ENCODE measurements at places on chromosomes 2 and 18. TPM values are rescaled to one million over a fixed set of nuclear protein-coding genes. Genes with fewer than 3 reads are reported as not detected.

- peak; percentile 54 for DNase-seq
- no peak overlapping the region for H3K27ac ChIP-seq
- H3K4me3 ChIP-seq, result no peak overlapping the region
- H3K27me3 ChIP-seq, result no peaks in the 10 kb centered on the region
- no peaks in the 10 kb centered on the region for H3K4me1 ChIP-seq
- no peaks in the 10 kb centered on the region for H3K36me3 ChIP-seq
Measured at GRCh38 chr2:230924092-230924469, 961 bp downstream of the GPR55 start.

GRCh38 chr2:239666053-239666854 is 265.4 kb upstream of the HDAC4 start:
- no peaks in the 10 kb centered on the region for H3K36me3 ChIP-seq
- DNase-seq, result no peak
- no peak overlapping the region for H3K27ac ChIP-seq
- peaks cover 16% of the 10 kb centered on the region for H3K27me3 ChIP-seq

DNA sequence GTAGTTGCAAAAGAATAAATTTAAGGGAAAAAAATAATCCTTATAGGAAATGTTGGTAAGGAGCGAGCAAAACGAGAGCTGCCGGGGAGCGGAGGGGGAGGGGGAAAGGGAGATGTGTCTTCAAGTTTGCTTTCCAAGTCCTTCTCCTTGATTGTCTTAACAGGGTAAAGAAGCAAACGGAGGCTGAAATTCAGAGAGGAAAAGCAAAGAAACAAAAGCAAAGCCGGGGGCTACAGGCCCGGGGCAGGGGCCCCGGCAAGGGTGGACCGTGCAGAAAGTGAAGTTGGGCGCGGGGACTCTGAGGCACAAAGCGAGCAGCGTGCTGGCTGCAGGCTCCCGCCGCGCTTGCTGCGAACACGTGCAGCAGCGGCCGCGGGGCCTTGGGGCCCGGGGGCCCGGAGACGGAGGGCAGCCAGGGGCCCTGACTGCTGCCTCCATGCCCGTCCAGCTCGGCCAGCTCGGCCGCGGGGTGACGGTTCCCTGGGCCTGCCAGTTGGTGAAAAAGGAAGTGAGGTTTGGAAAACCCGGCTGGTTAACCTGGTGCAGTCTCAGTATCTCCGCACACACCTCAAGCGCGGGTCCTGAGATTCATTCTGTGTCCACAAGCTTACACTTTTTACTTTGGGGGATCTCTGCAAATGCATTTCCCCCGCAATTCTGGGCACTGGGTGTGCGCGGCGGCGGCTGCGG is 4.1 kb downstream of the BCL11A start:
- H3K36me3 ChIP-seq, result no peaks in the 10 kb centered on the region
- peaks cover 74% of the 10 kb centered on the region for H3K27me3 ChIP-seq
- DNase-seq, result peak; percentile 80
- peak overlapping the region; percentile 66 for H3K4me3 ChIP-seq
- H3K4me1 ChIP-seq, result peaks cover 37% of the 10 kb centered on the region
- H3K27ac ChIP-seq, result peak overlapping the region; percentile 39

GRCh38 chr2:231174211-231174651 is 24.2 kb upstream of the ARMC9 start:
- no peaks in the 10 kb centered on the region for H3K27me3 ChIP-seq
- H3K36me3 ChIP-seq, result peaks cover 30% of the 10 kb centered on the region
- peaks cover 4% of the 10 kb centered on the region for H3K4me1 ChIP-seq
- H3K27ac ChIP-seq, result no peak overlapping the region
- H3K4me3 ChIP-seq, result no peak overlapping the region

CYBRD1 gene
- total RNA-seq, result 313 TPM

GRCh38 chr2:15687720-15688119 is 96.1 kb downstream of the DDX1 start:
- no peaks in the 10 kb centered on the region for H3K27me3 ChIP-seq
- no peaks in the 10 kb centered on the region for H3K4me1 ChIP-seq
- DNase-seq, result no peak
- H3K4me3 ChIP-seq, result no peak overlapping the region

DNA sequence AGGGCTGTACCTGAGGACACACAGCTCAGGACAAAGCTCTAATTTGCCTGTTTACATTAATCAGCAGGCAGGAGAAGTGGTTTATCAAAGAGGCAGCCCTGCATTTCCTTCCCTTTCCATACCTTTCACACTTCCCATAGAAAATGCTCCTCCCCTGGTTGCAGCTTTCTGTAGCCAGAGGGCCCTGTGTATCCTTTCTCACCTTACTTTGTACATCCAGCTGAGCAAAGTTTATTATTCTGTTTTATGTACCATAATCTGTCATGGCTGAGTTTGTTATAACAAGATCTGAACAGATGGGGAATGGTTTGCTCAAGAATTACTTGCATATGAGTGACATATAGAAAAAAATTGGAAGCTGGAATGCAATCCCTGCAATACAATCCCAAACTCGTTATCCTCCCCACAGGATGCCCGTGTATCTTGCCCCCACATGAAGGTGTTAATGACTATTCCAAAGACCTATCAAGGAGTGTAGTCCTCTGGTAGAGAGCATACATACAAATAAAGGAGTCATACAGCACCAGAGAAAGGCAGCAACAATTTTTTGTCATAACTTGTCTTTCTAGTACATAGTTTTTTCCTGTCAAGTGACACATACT is 1025.8 kb upstream of the KLHL29 start:
- no peak for DNase-seq
- H3K4me1 ChIP-seq, result no peaks in the 10 kb centered on the region
- H3K27me3 ChIP-seq, result no peaks in the 10 kb centered on the region
- no peaks in the 10 kb centered on the region for H3K36me3 ChIP-seq

- no peak overlapping the region for H3K27ac ChIP-seq
- no peak for DNase-seq
- H3K27me3 ChIP-seq, result peaks cover 65% of the 10 kb centered on the region
- H3K4me3 ChIP-seq, result no peak overlapping the region
Measured at GRCh38 chr18:57353940-57354461, 1.6 kb downstream of the ST8SIA3 start.

FBXO36 gene
- total RNA-seq, result 1.8 TPM

IL36G gene
- total RNA-seq, result not detected

- DNase-seq, result no peak
- H3K36me3 ChIP-seq, result no peaks in the 10 kb centered on the region
- H3K4me1 ChIP-seq, result peaks cover 7% of the 10 kb centered on the region
- H3K4me3 ChIP-seq, result no peak overlapping the region
- H3K27me3 ChIP-seq, result no peaks in the 10 kb centered on the region
- no peak overlapping the region for H3K27ac ChIP-seq
Measured at GRCh38 chr2:106563195-106563594, 76.0 kb downstream of the CD8B2 start.

GRCh38 chr2:160394153-160394552 is 99.5 kb downstream of the RBMS1 start:
- no peaks in the 10 kb centered on the region for H3K27me3 ChIP-seq
- no peak for DNase-seq
- H3K4me3 ChIP-seq, result no peak overlapping the region
- H3K4me1 ChIP-seq, result peaks cover 61% of the 10 kb centered on the region
- no peaks in the 10 kb centered on the region for H3K36me3 ChIP-seq

B3GNT2 gene
- 38.6 TPM for total RNA-seq

LRRTM1 gene
- total RNA-seq, result not detected
